ENCODE measurements at places on chromosomes 11 and 22.

- DNase-seq = peak; percentile 59
These were observed at the start of gene CST6 for GRCh38 chr11:66011785-66012303. Gene CST6 (plus strand): TSS chr11:66012008. CDS start chr11:66012045, 37 bp downstream.

DNA sequence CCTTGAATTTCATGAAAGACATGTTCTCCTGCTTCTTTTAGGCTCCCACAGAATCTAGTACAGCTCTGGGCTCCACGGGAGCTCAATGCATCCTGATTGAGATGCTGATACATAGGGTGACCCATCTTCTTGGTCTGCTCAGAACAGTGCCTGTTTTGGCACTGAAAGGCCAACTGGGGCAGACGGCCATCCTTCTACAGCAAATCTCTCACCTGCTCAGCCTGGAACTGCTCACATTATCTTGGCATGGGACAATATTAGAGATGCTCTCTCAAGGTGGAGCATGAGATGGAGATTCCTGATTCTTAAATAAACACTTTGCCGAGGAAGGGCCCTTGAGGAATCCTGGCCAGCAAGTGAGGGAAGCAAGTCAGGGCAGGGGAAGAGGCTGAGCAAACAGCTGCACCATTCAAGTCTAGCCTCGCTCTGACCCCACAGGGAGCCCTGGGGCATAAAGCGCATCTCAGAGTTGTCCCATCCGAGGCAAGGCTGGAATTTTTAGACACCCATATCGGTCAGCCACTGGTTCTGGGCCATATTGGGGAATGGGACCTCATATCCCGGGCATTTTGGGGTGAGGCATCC is 58.4 kb upstream of the CSNK2A3 start:
- DNase-seq = no peak

- no peak for DNase-seq
These were observed 321.0 kb downstream of the DDX10 start for GRCh38 chr11:108985945-108986279.

DNA sequence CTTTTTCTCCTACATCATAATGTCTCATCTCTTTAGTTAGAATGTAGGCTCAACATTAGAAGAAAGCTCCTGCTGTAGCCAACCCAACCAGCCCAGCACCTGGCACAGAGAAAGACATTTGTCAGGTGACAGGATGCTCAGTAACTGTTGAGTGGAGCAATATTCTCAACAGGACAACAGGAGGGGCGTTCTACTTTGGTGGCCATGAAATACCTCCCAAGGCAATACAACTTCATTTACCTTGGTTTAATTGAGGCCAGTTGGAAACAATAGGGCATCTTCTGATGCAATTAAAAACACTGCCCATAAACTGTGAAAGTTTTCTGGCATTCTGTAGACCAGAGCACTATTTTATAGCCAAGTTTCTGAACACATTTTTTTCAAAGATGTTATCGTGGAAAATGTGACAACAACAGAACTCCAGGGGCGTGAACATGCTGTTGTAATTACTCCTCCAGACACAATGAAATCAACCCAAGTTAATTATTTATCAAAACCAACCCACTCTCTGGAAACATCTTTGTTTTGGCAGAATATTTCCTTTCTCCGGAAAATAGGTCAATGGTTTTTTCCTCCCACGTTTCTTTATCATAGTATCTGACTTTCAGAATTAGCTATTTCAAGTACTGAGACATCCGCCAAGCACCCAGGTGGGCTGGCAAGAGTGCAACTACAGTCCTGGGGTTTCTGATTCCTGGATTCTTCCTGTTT is 538.1 kb downstream of the SOX6 start:
- no peak for DNase-seq

DNA sequence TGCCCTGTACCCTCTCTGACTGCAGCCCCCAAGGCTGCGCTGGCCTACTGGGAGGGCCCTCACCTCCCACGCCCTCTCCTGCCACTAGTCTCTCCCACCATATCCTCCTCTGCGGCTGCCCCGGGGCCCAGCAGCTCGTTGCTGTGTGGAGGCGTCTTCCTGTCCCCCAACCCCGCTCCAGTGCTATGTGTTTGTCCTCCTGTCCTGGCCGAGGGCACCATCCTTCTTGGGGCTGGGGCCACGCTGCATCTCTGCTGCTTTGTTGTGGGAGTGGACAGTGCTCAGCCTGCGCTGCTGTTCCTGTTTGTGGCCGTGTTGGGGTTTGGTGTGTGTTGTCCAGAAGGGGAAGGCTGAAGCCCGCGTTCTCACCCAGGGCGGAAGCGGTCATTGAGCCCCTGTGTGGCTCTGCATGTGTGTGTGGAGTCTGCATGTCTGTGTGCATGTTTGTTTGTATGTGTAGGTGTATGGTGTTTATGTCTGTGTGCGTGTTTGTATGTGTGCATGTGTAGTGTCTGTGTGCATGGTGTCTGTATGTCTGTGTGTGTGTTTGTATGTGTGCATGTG is 15.7 kb downstream of the TPCN2 start:
- no peak for DNase-seq

DNA sequence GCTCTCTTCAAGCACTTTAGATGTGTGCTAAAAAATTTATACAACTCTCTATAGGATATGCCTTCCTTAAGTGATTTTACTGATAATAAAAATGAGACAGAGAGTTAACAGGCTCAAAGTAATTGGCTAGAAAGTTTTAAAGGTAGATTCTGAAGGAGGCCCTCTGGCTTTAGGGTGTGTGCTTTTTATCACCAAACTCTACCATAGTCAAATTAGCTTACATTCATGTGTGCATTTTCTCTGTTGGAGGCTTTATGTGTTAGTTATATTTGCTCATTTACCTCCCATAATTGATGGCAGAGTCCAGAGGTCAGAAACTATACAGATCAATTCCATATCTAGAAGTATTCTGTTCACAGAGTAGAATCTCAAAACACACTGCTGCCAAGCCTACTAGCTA is 317.5 kb downstream of the JRKL start:
- DNase-seq = no peak

- no peak for DNase-seq
These were observed 2.6 kb upstream of the DSCAML1 start for GRCh38 chr11:117799634-117800033.

- DNase-seq = no peak
These were observed 33.4 kb downstream of the AMBRA1 start for GRCh38 chr11:46560300-46560991.

DNA sequence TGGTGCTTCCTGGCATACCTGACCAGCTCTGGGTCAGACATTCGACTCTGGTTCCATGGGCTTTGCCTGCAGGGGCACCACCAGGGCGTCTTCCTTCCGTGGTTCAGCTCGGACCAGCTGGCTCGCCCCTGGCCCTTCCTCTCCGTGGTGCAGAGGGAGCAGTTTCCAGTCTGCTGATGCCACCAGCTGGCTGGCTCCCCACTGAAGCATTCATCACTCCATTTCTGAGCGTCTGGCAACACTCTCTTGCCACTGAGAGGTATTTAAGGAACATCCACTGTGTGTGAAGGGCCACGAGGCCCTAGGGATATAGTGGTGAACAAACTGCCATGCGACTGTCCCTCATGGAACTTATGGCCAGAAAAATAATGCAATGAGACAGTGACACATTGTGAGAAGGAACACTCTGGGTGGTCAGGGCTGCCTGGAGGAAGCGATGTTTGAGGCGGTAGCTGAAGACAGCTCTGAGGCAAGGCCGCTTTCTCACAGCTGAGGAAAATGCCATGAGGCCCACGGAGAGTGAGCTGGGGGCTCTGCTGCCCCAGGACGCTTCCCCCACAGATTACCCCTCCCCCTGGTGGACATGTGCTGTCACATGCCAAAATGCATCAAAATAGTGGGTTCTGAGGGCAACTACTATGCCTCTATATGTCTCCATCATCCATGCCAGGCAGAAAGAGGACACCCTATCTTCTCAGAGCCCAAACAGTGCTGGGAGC is 44.9 kb upstream of the ARFGAP3 start:
- no peak for DNase-seq

DNA sequence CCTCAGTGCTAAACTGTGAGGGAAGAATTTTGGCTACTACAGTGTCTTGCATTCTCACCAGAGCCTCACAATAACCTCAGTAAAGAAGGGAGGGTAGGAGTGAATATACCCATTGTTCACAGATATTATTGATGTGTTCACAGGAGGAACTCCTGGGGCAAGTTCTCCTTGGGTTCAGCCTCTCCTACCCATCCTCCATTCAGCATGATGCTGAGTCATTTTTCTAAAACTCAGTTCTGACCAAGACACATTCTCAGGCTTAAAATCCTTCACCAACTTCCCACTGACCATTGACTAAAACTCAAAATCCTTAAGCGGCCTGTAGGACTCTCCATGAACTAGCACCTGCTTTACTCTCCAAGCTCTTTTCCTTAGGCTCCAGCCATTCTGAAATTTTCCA is 48.7 kb downstream of the SYTL2 start:
- DNase-seq = no peak

GRCh38 chr22:46069521-46070214 is 80.7 kb upstream of the PPARA start:
- DNase-seq = no peak

DNA sequence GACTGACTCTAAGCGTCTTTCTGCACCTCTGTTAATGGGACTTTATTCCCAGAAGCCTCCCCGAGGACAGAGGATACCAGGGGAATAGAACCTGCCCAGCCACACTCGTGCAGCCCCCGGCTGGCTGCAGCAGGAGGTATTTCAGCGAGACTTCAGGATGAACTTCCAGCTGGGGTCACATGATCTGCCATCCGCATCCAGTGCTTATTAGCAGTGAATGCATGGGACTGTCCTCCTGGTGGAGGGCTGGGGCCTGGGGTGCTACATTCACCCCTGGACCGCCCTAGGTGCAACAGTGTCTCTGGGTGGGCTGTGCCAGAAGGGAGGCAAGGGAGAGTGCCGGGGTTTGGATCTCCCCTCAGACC is 1.6 kb downstream of the DUSP8 start:
- DNase-seq = no peak

- DNase-seq = no peak
These were observed 24.1 kb downstream of the NADSYN1 start for GRCh38 chr11:71476926-71477640.

DNA sequence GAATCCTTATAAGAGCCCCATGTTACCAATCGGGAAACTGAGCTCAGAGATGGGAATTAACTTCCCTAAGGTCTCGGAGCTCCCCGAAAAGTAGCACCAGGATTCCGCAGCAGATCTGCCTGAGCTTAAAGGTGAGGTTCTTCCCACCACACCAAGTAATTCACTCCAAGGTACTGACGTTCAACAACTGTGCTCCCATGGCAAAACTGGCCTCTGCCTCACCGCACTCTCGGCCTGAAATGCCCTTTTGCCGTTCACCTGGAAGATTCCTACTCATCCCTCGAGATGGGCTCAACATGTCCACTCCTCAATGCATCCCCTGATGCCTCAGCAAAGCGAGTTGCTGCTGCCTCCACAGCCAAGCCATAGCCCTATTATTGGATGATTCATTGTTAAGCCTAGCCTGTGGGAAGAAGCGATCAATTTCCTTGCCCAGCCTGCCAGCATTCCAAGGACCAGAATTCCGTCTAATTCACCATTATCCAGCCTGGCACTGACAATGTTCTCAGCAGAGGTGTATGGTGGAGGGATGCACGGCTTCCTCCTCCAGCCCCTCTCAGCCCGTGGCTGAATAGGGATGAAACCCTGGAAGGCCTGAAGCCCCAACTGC is 4.2 kb downstream of the PLAAT3 start:
- DNase-seq = no peak

- DNase-seq = no peak
These were observed 36.6 kb upstream of the GRAMD4 start for GRCh38 chr22:46583571-46583970.

GRCh38 chr11:69914286-69915150 is 95.3 kb upstream of the FGF3 start:
- DNase-seq = no peak

DNA sequence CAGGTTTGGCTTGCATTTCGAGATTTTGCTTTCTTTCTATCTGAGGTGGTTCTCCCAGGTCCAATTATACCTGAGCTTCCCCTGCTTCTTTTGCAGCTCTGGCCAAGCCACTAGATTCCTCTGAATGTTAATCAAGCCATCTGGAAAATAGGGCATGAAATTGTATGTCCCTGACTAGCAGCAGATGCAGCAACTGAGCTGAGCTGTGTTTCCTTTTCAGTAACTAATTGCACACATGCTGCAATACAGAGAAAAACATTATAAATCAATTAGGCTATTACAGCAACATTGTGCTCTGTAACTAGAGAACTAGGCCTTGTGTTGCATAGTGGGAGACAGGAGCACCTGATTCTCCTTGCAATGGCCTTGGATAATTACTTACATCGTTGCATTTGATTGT is 408.3 kb downstream of the ETS1 start:
- DNase-seq = no peak

DNA sequence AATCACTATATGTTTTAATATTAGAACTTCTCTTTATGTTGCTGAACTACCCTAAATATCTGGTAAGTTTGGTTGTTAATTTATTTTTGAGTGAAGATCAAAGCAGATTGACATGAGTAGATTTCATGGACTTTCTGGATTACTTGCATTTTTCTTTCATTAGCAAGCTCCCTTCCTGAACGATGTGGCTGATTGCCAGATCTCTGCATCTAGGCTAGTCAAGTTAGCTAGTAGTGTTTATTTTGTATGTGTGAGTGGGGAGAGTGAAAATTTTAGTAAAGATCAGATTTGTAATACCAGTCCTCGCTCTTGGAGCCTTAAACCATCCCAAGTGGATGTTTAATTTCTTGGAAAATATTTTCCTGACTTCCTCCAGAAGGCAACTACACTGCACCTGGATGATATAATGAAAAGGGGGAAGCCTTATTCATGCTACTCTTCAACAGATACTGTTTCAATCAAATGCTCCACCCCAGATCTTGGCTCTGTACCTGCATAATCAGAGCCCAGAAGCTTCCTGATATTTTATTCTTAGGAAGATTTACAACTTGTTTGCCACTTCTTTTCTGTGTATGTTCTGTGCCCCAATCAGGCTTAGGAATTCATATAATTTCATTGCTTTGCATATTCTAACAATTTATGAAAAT is 143.2 kb upstream of the GRIA4 start:
- no peak for DNase-seq

GRCh38 chr11:10208131-10208575 is 85.9 kb downstream of the SBF2 start:
- DNase-seq = peak; percentile 57

- no peak for DNase-seq
These were observed 93.1 kb downstream of the TP53I11 start for GRCh38 chr11:44857490-44858090.

- DNase-seq = no peak
These were observed 2.3 kb downstream of the NUDT8 start for GRCh38 chr11:67627441-67627811.

- DNase-seq = no peak
These were observed 48.8 kb downstream of the SPECC1L start for GRCh38 chr22:24319451-24319850.

- DNase-seq = no peak
These were observed 132.4 kb downstream of the RBFOX2 start for GRCh38 chr22:35896111-35896705.

DNA sequence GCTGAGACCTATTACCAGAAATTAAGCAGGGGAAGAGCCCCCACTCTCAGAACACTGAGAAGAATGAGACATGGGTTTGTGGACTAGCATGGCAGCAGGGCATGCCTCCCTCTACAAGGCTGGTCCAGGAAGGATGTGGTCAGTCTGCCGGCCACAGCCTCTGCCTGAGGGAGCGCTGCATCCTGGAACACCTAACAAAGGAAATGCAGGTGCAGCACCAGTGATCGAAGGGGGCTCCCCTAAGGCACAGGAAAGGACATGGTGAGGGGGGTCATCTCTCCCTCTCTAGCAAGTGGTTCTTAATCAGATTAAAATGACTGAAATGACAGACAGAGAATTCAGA is 40.6 kb upstream of the ARL14EP start:
- no peak for DNase-seq
